ENCODE measurements at places on chromosomes 6 and 20.

- peak overlapping the region; percentile 37 for H3K27ac ChIP-seq
- DNase-seq, result no peak
- H3K36me3 ChIP-seq, result peaks cover 42% of the 10 kb centered on the region
- H3K27me3 ChIP-seq, result no peaks in the 10 kb centered on the region
- H3K4me3 ChIP-seq, result no peak overlapping the region
Observed at GRCh38 chr6:33699131-33699530, 12.4 kb downstream of the UQCC2 start.

DNA sequence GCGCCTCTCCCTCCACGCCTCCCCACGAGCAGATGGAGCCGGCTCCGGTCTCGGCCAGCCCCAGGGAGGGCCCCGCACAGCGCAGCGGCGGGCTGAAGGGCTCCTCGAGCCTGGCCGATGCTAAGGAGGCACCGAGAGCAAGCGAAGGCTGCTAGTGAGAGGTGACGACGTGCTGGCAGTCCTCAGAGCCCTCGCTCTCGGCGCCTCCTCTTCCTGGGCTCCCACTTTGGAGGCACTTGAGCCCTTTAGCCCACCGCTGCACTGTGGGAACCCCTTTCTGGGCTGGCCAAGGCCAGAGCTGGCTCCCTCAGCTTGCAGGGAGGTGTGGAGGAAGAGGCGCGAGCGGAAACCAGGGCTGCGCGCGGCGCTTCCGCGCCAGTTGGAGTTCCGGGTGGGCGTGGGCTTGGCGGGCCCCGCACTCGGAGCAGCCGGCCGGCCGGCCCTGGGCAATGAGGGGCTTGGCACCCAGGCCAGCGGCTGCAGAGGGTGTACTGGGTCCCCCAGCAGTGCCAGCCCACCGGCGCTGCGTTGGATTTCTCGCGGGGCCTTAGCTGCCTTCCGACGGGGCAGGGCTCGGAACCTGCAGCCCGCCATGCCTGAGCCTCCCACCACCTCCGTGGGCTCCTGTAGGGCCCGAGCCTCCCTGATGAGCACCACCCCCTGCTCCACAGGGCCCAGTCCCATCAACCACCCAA lies 2.5 kb upstream of the TMEM14C start:
- no peaks in the 10 kb centered on the region for H3K27me3 ChIP-seq
- H3K4me3 ChIP-seq, result peak overlapping the region; percentile 63
- H3K27ac ChIP-seq, result peak overlapping the region; percentile 66
- DNase-seq, result no peak
- H3K36me3 ChIP-seq, result no peaks in the 10 kb centered on the region

- peaks cover 39% of the 10 kb centered on the region for H3K4me1 ChIP-seq
- DNase-seq, result no peak
- H3K36me3 ChIP-seq, result no peaks in the 10 kb centered on the region
- H3K27ac ChIP-seq, result no peak overlapping the region
- no peaks in the 10 kb centered on the region for H3K27me3 ChIP-seq
- H3K4me3 ChIP-seq, result no peak overlapping the region
Observed at GRCh38 chr6:149342525-149342924, 25.0 kb downstream of the TAB2 start.

- no peaks in the 10 kb centered on the region for H3K36me3 ChIP-seq
- DNase-seq, result no peak
- no peak overlapping the region for H3K27ac ChIP-seq
Observed at GRCh38 chr6:20334962-20335361, 66.7 kb upstream of the E2F3 start.

- no peak overlapping the region for H3K4me3 ChIP-seq
- no peaks in the 10 kb centered on the region for H3K27me3 ChIP-seq
- DNase-seq, result no peak
Observed at GRCh38 chr6:96784650-96785049, 52.6 kb downstream of the GPR63 start.

DNA sequence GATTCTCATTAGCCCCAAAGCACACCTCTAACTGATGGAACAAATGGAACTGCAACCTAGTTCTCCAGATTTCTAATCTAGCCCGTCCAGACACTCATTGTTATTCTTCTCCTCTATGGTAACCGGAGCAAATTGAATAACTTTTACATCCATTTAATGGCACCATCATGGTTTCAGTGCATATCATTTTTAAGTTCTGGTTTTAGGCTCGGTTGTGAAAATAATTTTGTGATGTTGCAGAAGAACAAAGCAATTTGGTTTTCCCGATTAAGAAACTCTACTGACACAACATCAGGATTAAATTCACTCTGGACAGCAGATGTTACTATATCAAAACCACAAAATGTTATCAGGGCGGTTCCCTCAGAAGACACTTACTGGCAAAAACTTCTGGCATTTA lies 42.5 kb upstream of the HBS1L start:
- H3K36me3 ChIP-seq, result no peaks in the 10 kb centered on the region
- H3K27ac ChIP-seq, result no peak overlapping the region

DNA sequence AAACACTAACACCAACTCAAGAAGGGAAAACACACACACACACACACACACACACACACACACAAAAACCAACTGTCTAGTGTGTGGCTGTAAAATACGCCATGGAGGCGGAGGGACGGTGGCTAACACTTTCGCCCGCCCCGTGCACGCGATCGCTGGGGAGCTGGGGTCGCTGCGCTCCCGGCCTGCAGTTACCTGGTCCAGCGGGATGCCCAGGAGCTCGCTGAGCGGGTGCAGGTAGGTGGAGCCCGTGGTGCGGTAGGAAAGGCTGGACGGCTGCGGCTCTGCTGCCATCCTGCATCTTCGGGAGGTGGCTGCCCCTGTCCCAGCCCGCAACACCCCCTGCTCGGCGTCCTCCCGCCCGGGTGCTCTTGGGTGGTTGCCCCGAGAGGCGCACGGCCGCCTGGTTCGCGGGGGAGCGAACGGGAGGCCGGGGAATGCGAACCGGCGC lies 303 bp downstream of the MBOAT1 start:
- DNase-seq, result no peak
- H3K36me3 ChIP-seq, result no peaks in the 10 kb centered on the region
- H3K4me3 ChIP-seq, result peak overlapping the region; percentile 95
- no peaks in the 10 kb centered on the region for H3K27me3 ChIP-seq

DNA sequence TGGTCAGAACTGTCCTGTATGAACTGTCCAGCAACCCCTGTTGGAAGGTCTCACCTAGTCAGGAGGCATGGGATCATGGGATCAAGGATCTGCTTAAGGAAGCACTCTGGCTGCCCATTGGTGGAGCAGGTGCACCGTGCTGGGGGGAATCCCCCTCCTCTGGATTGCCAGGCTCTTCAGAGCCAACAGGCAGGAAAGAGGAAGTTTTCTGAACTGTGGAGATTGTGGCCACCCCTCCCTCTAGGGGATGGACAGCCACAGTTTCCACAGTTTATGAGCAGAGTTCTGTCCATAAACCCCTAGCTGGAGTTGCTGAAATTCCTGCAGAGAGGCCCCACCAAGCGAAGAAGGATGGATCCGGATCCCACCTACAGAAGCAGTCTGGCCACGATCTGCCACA lies 13.0 kb upstream of the HLA-DQB1 start:
- no peak overlapping the region for H3K27ac ChIP-seq
- H3K4me3 ChIP-seq, result no peak overlapping the region
- no peaks in the 10 kb centered on the region for H3K27me3 ChIP-seq
- no peak for DNase-seq

GRCh38 chr6:22392711-22393110 lies 95.9 kb upstream of the PRL start:
- no peak overlapping the region for H3K27ac ChIP-seq
- no peaks in the 10 kb centered on the region for H3K27me3 ChIP-seq
- H3K4me3 ChIP-seq, result no peak overlapping the region
- H3K4me1 ChIP-seq, result no peaks in the 10 kb centered on the region

DNA sequence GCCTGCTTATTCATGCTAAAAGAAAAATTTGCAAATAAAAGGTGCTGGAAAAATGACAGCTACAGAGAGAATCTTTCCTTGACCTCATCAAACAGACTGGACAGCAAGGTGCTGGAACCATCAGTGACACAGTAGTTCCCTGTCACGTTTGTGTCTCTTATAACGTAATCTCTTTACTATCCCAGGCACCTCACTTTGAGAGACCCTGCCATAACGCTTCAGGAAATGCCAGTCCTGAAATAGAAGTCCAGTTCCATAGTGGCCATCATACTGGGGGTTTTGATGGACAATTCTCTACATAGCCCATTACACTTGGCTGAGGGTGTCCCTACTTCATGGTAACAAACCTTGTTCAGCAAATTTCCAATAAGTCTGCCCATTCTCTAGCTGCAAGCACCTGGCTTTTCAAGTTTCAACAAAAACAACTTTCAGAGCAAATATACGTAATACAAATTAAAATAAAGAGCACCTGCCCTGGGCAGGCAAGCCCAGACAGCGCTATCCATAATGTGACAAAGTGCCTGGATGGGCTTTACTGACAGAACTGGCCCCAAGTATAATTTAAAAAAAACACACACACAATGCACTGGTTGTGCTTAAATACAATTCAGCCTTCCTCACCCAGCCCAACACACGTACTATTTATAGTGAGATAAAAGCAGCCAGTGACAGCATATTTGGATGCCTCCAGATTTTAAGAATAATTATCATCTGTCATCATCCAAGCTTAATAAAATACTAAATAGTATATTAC lies 38.7 kb downstream of the CNKSR3 start:
- peak overlapping the region; percentile 42 for H3K27ac ChIP-seq
- no peaks in the 10 kb centered on the region for H3K27me3 ChIP-seq
- no peak overlapping the region for H3K4me3 ChIP-seq
- no peaks in the 10 kb centered on the region for H3K36me3 ChIP-seq

GRCh38 chr6:53347250-53347920 lies 1.4 kb downstream of the ELOVL5 start:
- H3K27me3 ChIP-seq, result no peaks in the 10 kb centered on the region
- H3K27ac ChIP-seq, result peak overlapping the region; percentile 98
- H3K36me3 ChIP-seq, result no peaks in the 10 kb centered on the region
- no peak for DNase-seq
- no peaks in the 10 kb centered on the region for H3K4me1 ChIP-seq

GRCh38 chr6:154738551-154738961 lies 5.3 kb downstream of the SCAF8 start:
- H3K4me3 ChIP-seq, result no peak overlapping the region
- H3K36me3 ChIP-seq, result no peaks in the 10 kb centered on the region
- no peaks in the 10 kb centered on the region for H3K27me3 ChIP-seq
- H3K4me1 ChIP-seq, result peaks cover 91% of the 10 kb centered on the region

DNA sequence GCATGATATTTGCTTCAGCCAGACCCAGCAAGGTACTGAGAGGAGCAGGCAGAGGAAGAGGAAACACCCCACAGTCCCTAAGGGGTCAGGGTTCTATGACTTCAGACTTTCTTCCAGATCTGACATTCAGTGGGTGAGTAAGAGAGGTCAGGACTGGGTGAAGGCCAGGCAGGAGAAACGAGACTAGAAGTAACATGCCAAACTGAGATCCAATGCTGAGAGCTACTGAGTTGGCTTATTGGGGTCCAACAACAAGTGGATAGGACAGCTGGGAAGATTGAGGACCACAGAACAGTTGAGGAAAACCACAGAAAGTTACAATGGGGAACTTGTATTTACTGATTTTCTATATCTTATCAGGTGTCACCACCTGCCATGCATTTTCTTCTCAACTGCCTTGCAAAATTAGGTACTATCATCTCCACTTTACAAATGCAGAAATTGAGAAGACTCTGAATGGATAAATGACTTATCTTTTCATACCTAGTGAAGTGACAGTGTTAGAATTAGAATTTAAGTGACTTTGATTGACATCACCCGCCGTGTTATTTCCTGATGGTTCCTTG lies 43.8 kb upstream of the HIVEP1 start:
- DNase-seq, result no peak
- H3K36me3 ChIP-seq, result no peaks in the 10 kb centered on the region

DNA sequence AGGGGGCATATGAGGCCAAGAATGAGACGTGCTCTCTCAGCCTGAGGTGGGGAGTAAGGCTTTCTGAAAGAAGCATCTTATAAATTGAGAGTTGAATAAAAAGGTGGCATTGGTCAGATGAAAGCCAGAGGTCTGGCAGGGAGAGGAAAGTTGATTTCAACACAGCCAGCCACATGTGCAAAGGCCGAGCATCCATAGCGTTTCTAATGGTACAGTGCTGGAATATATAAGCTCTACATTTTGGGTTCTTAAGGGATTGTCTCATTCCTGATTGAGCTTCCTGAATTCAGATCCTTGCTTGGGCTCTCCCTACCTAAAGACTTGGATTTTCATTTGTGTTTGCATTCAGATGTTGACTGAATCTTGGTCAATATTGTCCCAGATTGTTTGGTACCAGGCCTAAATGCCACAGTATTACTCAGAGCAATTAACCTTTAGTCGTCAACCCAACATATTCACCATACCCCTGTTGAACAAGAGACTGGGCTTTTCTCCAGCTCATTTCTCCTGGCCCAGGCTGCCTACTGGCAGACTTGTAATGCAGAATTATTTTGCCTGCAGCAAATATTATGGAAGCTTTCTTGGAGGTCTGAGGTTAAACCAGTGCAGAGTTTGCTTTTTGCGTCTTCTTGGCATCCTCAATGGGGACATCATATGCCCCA lies 14.5 kb upstream of the BCAS1 start:
- H3K27me3 ChIP-seq, result no peaks in the 10 kb centered on the region
- no peak overlapping the region for H3K4me3 ChIP-seq
- no peak for DNase-seq
- H3K36me3 ChIP-seq, result no peaks in the 10 kb centered on the region
- H3K4me1 ChIP-seq, result no peaks in the 10 kb centered on the region
- no peak overlapping the region for H3K27ac ChIP-seq

GRCh38 chr6:124947971-124948451 lies 14.2 kb upstream of the RNF217 start:
- no peaks in the 10 kb centered on the region for H3K4me1 ChIP-seq
- H3K36me3 ChIP-seq, result no peaks in the 10 kb centered on the region
- H3K27me3 ChIP-seq, result no peaks in the 10 kb centered on the region
- DNase-seq, result no peak
- no peak overlapping the region for H3K4me3 ChIP-seq

- peaks cover 3% of the 10 kb centered on the region for H3K4me1 ChIP-seq
- H3K4me3 ChIP-seq, result no peak overlapping the region
- peak overlapping the region; percentile 64 for H3K27ac ChIP-seq
- no peaks in the 10 kb centered on the region for H3K36me3 ChIP-seq
Observed at GRCh38 chr6:52498538-52499017, 78.3 kb downstream of the TRAM2 start.

DNA sequence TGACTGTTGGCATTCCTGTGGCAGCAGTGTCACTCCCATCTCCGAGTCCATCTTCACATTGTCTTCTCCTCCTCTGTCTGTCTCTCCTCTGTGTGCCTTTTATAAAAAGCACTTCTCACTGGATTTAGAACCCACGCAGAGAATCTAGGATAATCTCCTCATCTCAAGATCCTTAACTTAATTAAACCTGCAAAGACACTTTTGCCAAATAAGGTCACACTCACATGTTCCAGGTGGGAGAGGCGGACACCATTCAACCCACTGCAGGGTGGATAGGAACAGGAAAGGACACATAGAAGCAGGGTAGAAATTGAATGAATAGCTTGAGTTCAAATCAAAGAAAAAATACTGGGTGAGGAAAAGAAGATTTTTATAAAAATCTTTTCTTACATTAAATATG lies 292.5 kb downstream of the PHACTR1 start:
- no peak for DNase-seq
- H3K27me3 ChIP-seq, result no peaks in the 10 kb centered on the region
- H3K27ac ChIP-seq, result no peak overlapping the region

GRCh38 chr6:134757911-134758361 lies 192.0 kb downstream of the ALDH8A1 start:
- H3K27me3 ChIP-seq, result no peaks in the 10 kb centered on the region
- no peak for DNase-seq
- no peak overlapping the region for H3K27ac ChIP-seq
- H3K4me3 ChIP-seq, result no peak overlapping the region
- H3K4me1 ChIP-seq, result no peaks in the 10 kb centered on the region
